ENCODE measurements at places on chromosomes 1 and 21. TPM values are rescaled to one million over a fixed set of nuclear protein-coding genes. Genes with fewer than 3 reads are reported as not detected.
A peak's percentile ranks its signal among the peaks of the same experiment; 100 is the strongest.

DNA sequence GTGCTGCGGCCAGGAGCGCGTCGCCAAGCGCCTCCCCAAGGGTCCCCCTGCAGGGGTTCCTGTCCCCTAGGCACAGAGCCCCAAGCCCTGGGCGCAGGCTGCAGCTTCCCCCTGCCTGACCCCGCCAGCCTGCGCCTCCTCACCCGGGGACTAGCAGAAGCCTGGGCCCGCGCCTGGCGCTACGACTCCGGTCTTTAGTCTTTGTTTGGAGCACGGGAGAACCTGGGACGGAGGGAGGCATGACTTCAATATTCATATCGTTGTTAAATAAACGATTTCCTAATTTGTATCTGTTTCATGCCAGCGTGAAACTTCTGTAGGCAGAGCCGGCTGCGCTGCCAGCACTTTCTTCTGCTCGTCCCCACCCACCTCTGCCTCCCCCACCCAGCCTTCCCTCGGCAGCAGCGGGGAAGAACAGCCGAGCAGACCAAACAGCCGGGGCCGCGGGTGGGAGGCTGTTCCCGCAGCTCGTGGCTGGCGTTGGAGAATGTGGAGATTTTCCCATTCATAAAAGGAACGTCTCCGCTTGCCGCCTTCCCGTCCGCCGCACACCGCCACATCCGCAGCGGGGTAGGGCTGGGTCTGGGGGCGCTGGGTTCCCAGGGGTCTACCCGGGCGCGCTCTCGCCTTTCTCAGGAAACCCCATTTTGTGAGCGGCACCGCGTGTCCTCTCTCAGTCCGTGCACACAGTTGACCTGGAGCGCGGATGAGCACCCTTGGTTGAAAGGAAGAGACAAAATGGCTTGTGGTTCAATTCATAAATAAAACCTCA, 777 bp upstream of the TRIM67 start:
- no peak for DNase-seq

DNA sequence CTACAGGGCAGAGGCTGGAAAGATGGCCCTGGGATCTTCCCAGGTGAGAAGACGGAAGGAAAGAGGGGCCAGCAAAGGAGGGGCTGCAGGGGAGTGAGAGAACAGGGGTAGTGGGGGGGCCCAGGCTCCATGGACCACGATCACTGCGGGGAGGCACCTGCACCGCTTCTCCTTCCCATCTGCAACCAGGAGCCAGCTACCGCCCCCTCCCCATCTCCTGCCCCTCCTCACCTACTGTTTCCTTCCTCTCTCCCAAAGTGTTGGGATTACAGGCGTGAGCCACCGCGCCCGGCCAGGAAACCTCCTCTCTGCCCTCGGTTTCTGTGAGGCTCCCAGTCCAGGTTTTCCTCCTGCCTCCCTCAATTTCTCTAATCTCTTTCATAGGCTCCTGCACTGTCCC, 19.4 kb downstream of the KIAA2013 start:
- no peak for DNase-seq

DNA sequence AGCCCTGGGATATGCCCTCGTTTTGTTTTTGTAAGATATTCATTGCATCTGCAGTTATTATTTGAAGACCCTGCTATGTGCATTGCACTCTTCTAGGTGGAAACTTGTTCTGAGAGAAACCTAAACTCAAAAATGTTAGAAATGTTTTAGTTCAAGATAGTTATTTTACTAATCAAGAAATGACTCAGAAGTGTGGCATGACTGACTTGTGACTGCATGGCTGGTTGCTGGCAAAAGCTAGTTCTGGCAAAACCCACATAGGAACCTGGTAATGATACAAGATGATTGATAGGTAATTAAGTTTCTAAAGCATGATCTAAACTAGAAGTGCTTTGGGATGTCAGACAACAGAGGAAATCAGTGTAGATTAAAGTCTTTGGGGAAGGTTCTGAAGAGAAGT, 33.8 kb upstream of the NFASC start:
- no peak for DNase-seq

The AKR7A3 gene
- total RNA-seq = 2.4 TPM

GRCh38 chr1:154819628-154820590, 50.2 kb downstream of the KCNN3 start:
- no peak for DNase-seq

DNA sequence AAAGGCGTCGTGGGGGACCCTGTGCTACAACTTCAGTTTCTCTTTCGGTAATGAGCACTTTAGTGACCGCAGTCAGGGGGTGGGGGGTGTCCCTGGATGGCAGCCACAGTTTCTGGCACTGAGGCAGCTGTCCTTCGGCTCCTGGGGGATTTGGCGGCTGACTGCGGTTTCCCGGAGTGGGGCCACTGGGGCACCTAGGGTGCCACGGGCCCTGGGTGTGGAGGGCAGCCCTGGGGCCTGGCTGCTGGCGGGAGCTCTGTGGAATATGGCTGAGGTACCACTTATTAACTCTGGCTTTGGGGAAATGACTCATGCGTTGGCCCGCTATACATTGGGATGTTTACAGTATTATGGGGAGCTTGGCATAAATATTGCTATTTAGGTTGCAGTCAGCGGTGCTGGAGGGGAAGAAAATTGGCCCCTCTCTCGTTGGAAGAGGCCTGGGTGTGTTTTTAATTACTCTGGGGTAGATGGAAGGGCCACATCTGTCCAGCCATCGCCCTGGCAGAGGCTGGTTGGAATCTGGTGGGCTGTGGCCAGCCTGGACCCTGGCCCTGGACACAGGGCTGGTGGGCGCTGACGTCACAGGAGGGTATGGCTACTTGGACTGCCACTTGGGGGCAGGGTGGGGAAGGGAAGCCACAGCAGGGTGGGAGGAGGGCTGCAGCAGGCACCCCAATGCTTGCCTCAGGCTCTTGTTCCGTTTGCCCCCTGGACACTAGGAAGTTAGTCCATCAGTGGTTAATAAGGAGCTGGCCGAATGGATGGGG, 2.0 kb downstream of the EPHB2 start:
- no peak for DNase-seq

The ST6GALNAC3 gene
- 2.2 TPM for total RNA-seq

The PDZK1IP1 gene
- total RNA-seq = 121 TPM

GRCh38 chr1:231162297-231162969, 575 bp downstream of the TRIM67 start:
- DNase-seq = no peak

The USP33 gene
- total RNA-seq = 38.4 TPM

DNA sequence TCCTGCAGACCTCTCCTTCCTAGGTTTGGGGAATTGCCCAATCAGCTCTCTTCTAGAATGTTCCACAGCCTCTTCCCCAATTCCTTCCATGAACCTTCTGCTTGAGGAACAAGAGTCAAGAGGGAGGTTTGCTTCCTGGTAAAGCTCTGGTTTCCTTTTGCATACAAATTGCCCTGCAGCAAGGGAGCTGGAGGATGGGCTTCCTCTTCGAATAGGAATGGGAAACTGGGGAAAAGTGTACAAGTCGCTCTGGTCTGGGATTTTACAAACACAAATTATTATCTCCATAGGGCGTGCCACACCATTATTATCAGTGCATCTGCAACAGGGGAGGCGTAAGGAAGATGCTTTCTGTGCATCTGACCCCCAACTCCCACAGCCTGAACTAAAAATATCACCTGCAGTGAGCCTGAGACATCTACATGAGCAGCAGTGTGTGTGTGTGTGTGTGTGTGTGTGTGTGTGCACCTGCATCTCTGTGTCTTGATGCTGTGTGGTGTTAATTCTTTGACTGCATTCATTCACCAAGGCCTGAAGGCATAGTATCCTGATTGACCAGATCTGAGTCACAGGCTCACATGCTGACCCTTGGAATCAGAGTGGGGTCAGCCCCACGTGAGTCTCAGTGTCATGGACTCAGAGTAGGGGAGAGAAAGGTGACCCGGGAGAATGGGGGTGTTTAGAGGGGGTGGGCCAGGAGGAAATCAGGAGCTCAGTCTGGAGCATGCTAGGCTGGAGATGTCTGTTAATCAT, 272.9 kb downstream of the KAZN start:
- DNase-seq = no peak

The FPGT gene
- total RNA-seq = 10.5 TPM

The TMPRSS15 gene
- not detected for total RNA-seq

The C1orf87 gene
- not detected for total RNA-seq

The C8A gene
- total RNA-seq = not detected

The NCAM2 gene
- total RNA-seq = 0.61 TPM

- DNase-seq = peak; percentile 57
Observed at GRCh38 chr1:175127565-175127964, 59.9 kb downstream of the TNN start.

- DNase-seq = peak; percentile 43
Observed at GRCh38 chr1:29186707-29187106, 5.0 kb upstream of the SRSF4 start.

- DNase-seq = no peak
Observed at GRCh38 chr1:2512862-2513421, 13.5 kb downstream of the PANK4 start.

DNA sequence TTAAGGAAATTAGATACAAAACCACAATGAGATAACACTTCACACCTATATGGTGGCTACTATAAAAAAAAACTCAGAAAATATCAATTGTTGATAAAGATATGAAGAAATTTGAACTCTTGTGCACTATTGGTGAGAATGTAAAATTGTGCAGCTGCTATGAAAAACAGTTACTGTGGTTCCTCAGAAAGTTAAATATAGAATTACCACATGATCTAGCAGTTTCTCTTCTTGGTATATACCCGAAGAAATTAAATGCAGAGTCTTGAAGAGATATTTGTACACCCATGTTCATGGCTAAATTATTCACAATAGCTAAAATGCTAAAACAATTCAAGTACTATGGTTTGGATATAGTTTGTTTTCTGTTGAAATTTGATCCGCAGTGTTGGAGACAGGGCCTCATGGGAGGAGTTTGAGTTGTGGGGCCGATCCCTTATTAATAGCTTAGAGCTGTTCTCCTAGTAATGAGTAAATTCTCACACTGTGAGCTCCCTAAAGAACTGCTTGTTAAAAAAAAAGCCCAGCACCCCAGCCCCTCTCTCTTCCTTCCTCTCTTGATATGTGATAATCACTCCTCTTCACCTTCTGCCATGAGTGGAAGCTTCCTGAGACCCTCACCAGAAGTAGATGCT, 1412.1 kb downstream of the PLA2G4A start:
- no peak for DNase-seq

The TPRG1L gene
- 44.1 TPM for total RNA-seq

DNA sequence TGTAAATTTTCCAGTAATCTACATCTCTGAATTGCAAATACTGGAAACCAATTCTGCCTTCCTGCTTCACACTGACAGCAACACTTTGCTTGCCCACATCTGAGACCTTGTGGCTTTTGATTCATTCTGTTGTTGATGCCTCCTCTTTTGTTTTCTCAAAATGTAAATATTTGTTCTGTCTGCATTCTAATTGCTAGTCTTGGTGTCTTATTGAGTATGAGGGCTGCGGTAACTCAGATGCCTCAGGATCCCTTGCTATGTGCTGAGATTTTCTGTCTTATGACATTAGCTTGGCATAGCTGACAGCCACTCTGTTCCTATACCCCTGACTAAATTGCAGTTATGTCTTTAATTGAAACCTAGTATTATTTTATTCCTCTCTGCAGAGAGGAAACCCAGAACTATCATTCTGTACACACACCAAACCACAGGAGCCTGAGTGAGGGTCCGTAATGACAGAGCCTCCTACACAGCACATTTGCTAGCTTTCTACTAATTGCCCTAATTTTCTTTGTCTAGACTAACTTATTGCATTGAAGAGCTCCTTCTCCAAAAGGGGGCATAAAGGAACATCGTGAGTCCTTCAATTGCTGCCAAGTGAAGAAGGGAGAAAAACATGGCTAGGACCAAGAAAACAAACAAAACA, 72.1 kb downstream of the GREM2 start:
- no peak for DNase-seq

DNA sequence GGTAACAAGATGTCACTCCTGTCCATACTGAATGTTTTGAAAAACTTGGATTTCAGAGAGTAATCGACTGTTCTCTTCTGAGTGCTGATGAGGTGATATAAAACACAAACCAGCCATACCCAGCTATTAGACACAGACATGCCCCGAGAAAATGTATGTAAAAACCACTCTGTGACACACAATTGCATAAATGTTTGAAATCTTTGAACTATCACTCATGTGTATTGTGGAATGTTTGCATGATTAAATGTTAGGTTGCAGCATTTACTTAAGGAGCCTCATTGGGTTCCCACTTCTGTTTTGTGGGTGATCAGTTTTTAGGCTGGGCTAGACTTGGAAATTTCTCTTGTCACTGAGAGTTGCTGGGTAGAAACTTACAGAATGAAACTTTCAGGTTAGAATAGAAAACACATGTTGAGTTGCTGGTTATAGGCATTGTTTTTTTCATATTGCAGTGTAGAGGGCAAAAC, 270.4 kb upstream of the B3GALT2 start:
- no peak for DNase-seq

The KRTAP19-1 gene
- 18.3 TPM for total RNA-seq

GRCh38 chr1:24294716-24295371, 24.3 kb upstream of the GRHL3 start:
- peak; percentile 96 for DNase-seq

The HTR6 gene
- not detected for total RNA-seq

DNA sequence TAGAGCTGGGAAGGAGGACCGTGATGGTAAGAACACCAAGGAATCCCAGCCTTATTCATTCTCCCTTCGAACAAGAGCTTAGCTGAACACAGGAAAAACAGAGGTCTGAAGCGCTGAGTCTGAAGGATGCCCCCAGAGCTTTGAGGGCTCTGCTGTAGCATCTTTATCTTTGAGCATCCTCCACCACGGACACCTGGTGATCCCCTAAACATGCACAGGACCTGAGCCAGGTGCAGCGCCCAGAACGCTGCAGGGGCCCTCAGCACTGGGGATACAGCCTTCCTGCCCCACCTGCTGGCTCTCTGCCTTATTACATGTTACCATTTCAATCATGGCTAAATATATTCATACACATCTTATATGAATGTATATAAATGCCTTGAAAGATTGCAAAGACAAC, 7.7 kb upstream of the GPATCH4 start:
- no peak for DNase-seq

DNA sequence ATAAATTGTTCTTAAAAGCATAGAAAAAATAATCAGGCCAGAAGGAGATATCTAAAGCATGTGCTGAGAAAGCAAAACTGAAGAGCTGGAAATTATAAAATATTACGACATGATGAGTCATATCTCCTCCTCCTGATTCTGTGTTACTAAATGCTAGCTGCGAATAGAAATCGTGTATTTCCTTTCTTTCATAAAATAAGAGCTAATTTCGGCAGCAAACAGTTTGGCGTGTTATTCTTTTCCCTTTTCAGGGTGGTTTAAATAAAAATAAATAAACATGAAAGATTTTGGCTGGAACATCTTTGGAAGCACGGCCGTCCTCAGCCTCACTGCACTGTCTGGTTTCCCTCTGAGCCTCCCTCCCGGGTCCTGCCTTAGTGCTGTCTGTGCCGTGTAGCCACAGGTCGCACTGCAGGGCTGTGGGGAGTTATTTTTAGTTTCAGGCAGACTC, 56.0 kb downstream of the ADARB1 start:
- DNase-seq = no peak

- DNase-seq = no peak
Observed at GRCh38 chr1:201357211-201357610, 20.3 kb downstream of the TNNT2 start.

- no peak for DNase-seq
Observed at GRCh38 chr1:2911421-2912178, 109.7 kb upstream of the ACTRT2 start.

GRCh38 chr1:33724348-33724747, 139.5 kb upstream of the HMGB4 start:
- DNase-seq = peak; percentile 74

Measured in lower leg skin (tissue), 4 donors.